Subcutaneous preadipocyte (primary cell): ENCODE measurements at places on chromosomes 12 and 14. TPM values are rescaled to one million over a fixed set of nuclear protein-coding genes. Genes with fewer than 3 reads are reported as not detected.

NPFF gene
- total RNA-seq = not detected in 2 replicates

INHBE gene
- not detected in 2 replicates for total RNA-seq

FAM222A gene
- under 0.01 and 0.20 TPM in 2 replicates for total RNA-seq

ANKRD52 gene
- 12.9 and 15.1 TPM in 2 replicates for total RNA-seq

PLEKHD1 gene
- under 0.01 TPM in 1 of 2 replicates, not detected in the other for total RNA-seq

CCDC177 gene
- not detected in 2 replicates for total RNA-seq

SLC39A2 gene
- total RNA-seq = not detected in 2 replicates

DDN gene
- under 0.01 TPM in 2 replicates for total RNA-seq

GPR132 gene
- under 0.01 TPM in 1 of 2 replicates, not detected in the other for total RNA-seq

POTEM gene
- not detected in 2 replicates for total RNA-seq

TAS2R19 gene
- 3.3 and 5.5 TPM in 2 replicates for total RNA-seq
